ENCODE measurements at places on chromosomes 1 and 21.

DNA sequence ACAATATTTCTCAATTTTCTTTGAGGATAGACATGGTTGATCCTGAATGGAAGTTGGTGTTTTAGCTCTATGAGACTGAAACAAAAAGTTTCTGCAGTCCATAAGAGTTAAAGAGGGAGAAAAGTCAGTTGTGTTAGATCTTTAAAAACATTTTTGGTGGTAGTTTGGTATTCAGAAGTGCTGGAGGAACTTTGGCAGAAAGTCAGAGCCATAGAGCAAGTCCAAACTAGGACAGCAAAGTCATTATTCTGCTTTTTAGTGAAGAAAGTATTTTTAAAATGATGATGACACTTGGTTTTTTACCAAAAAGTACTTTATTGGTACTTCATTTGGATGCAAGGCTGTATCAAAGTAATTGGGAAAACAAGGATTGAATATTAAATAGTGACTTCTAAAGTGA is 41.8 kb downstream of the FNBP1L start:
- no peaks in the 10 kb centered on the region for H3K27me3 ChIP-seq
- H3K27ac ChIP-seq, result no peak overlapping the region
- H3K4me1 ChIP-seq, result no peaks in the 10 kb centered on the region
- H3K4me3 ChIP-seq, result no peak overlapping the region
- no peak for DNase-seq
- H3K36me3 ChIP-seq, result no peaks in the 10 kb centered on the region

GRCh38 chr1:90220496-90220895 is 225.6 kb downstream of the ZNF326 start:
- H3K27me3 ChIP-seq, result no peaks in the 10 kb centered on the region
- no peaks in the 10 kb centered on the region for H3K36me3 ChIP-seq
- no peak for DNase-seq

DNA sequence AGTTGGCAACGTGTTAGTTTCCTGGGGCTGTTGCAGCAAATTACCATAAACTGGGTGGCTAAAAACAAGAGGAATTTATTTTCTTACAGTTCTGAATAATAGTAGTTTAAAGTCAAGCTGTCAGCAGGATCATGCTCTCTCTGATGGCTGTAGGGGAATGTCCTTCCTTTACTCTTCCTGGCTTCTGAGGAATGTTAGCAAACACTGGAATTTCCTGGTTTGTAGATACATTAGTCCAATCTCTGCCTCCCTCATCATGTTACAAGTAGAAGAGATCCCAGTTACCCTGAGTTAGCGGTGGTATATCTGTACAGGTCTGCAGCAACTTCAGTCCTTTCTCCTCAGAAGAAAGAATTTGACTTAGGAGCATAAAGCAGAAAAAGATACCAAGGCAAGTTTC is 2249.1 kb downstream of the NCAM2 start:
- H3K36me3 ChIP-seq, result no peaks in the 10 kb centered on the region
- H3K4me3 ChIP-seq, result no peak overlapping the region
- H3K4me1 ChIP-seq, result no peaks in the 10 kb centered on the region
- DNase-seq, result no peak
- H3K27ac ChIP-seq, result no peak overlapping the region

DNA sequence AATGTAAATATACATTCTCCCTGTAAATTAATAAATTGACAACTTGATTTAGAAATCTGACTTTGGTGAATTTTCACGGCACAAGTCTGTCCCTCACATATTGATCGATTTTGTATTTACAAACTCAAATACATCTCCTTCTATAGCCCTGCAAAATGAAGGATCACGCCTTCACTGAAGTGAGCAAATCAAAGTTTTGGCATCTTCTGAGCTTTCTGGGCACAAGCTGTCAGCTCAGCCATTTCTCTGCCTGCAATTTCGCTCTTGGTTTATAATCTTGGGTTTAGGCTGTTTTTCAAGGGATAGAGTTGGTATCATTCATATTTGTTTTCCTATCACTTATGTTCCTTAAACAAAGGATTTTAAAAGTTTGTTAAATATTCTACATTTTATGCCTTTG is 25.8 kb downstream of the ANP32E start:
- H3K36me3 ChIP-seq, result no peaks in the 10 kb centered on the region
- DNase-seq, result no peak
- H3K27me3 ChIP-seq, result no peaks in the 10 kb centered on the region
